ENCODE measurements at places on chromosomes 3 and 15. TPM values are rescaled to one million over a fixed set of nuclear protein-coding genes. Genes with fewer than 3 reads are reported as not detected.
A peak's percentile ranks its signal among the peaks of the same experiment; 100 is the strongest.

DNA sequence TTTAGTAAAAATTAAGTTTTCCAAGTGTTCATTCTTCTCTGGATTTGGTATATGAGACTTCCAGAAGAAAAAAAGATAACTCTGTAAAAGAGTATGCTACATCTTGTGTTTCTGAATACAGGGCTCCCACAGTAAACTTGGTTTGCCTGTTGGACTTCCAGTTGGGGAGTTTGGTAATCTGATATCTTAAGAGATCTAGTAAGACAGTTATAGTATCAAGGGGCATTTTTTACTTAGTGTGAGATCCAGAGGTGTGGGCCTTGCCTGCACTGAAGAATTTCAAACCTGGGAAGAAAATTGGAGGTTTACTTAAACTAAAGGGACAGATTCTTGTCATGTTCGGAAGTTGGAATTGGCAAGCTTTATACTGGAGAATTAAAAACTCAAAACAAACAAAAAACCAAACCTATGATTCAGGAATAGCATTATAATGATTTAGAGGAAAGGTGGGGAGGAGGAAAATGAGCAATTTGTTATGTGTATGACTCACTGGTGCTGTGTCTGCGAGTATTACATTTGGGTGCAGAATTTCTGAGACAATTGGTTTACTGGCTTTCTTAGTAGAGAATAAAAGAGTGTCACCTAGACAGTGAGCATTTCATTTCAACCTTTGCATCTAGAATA lies 58.9 kb upstream of the ULK4 start:
- no peak for DNase-seq

GRCh38 chr3:95460274-95460673 lies 1354.1 kb upstream of the EPHA6 start:
- peak; percentile 80 for DNase-seq

DNA sequence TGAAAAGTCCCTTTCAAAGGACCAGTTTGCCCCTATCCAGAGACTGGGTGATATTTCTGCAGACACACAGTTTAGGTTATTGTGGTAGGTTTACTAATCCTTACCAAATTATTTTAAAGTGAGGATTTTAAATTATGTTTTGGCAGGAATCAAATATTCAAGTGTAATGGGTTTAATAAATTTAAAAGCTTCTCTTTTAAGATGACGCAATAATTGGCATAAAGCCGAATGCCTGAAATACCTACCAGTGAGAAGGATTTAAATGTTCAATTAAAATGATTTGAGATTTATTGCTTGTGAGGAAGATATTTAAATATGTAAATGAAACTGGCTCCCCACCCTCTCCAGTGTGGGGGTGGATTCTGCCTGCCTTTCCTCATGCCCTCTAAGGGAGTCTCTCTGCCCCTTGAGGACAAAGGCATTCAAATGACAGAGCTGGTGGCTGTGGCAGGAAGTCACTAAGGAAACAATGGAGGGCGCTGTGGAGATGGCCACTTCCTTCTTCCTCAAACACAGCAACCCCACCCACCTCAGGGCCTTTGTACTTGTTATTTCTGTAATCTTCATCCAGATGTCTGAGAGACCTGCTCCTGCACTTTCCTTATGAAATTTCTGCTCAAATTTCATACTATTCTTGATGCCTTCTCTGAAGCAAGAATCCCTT lies 131.7 kb downstream of the TNIK start:
- no peak for DNase-seq

DNA sequence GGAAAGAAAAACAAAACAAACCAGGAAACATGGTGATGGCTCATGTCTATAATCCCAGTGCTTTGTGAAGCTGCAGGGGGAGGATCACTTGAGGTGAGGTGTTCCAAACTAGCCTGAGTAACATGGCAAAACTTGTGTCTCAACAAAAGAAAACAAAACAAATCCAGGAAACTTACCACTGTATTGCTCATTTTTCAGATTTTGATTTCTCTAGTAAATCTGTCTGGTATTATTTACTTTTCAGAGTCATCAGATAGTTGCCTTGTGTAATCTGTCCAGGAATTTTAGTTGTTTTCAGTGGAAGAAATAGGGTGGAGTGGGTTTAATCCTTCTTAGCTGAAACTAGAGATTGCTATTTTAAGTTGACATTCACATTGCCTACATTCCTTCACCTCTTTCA lies 91.8 kb upstream of the ALCAM start:
- no peak for DNase-seq

DNA sequence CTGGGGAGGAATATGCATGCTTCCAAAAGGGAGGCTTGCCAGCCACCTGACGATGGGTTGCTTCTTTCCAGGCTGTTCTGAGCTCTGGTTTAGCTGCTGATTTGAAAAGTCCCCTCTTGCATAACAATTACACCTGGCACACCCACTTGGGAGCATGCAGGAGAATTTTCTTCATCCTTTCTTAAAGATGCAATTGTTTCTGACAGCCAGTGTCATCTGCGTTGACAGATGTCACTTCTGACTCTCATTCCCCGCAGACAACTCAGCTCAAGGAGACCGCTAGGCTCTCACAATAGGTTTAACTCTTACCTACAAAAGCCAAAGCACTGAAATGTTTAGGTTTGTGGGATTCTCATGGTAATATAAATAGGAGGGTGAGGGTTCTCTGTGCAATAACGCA lies 185.6 kb upstream of the SYNPR start:
- DNase-seq: no peak

DNA sequence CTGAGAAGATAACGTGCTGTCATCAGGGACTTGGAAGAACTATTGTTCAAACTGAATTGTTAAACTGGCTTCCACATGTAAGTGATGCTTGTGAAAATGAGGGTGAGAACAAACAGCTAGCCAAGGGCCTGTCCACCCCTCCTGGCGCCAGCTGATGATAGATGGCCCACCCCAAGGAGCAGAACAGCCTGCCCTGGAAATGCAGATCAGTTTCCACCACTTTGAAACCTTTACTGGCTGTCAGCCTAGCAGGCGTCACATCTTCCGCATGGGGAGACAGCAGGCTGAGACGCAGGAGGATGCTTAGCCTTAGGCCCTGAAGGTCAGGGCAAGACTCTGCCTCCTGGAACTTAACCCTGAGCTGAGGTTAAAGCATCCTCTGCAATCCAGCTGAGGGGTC lies 6.4 kb upstream of the SLC51B start:
- DNase-seq: peak; percentile 28

- DNase-seq: no peak
These were observed 32.4 kb downstream of the FAH start for GRCh38 chr15:80185152-80185551.

Gene PLA2G4D
- total RNA-seq: 0.10 TPM

DNA sequence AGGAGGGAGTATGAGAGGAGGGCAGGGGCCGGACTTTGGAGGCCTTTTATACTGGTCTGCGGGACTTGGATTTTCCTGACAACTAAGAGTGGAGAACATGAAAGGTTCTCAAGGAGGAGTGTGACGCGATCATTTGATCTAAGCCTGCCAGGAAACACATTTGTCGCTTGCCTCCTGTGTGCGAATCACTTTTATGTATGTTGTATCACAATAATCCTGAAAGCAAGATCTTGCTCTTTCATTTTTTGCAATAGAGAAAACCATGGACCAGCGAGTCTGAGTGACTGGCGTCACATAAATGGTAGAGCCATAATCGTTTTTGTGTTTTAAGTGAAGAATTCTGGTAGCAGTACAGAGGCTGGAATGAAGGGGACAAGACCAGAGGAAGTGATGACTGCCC lies 100.7 kb downstream of the ARNT2 start:
- DNase-seq: no peak

Gene CSPG5
- total RNA-seq: 87.0 TPM

Gene CHST13
- not detected for total RNA-seq

Gene AMIGO3
- 0.30 TPM for total RNA-seq

GRCh38 chr3:53171827-53172505 lies 11.0 kb downstream of the PRKCD start:
- DNase-seq: no peak

Gene GOLGA8K
- 1.9 TPM for total RNA-seq

DNA sequence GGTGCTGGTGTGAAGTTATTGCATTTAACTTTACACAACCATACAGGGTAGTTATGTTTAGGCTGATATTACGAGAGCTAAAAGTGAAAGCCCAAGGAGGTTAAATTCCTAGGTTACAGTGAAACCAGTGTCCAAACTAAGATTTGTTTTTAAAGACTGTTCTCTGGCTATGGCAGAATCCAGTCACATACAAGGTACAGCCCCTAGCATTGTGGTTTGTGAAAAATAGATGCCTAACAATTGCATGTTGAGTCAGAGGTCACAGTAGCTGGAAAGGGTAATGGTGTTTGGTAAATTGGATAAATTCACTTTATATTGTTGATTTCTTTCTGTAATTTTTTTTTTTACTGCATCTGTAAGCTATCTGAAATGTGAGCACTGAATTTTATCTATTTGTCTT lies 614.6 kb upstream of the TBL1XR1 start:
- no peak for DNase-seq

Data from spinal cord (tissue), 10 donors.